SW 1271 (cell line): ENCODE measurements at places on chromosomes 6 and 20.

- no peak for DNase-seq
These were observed 392.4 kb downstream of the TAF4 start for GRCh38 chr20:61673152-61673847.

DNA sequence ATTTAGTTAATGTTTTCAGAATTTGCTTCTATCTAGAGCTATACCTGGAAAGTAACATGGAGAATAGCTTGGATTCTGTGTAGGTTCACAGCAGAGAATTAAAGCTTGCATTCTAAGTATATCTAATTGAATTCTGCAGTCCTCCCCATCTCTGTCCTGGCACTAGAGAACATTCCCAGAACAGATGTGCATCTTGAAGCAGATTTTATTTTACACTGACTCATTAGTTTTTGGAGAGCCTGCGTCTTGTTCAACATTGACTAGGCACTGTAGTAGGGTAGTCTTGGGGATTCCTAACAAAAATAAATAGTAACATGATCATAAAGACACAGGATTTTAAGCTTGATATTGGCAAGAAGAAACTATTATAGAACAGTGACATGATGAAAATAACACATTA is 36.2 kb upstream of the BAG2 start:
- no peak for DNase-seq

GRCh38 chr6:1437553-1438406 is 48.4 kb downstream of the FOXF2 start:
- DNase-seq = no peak

DNA sequence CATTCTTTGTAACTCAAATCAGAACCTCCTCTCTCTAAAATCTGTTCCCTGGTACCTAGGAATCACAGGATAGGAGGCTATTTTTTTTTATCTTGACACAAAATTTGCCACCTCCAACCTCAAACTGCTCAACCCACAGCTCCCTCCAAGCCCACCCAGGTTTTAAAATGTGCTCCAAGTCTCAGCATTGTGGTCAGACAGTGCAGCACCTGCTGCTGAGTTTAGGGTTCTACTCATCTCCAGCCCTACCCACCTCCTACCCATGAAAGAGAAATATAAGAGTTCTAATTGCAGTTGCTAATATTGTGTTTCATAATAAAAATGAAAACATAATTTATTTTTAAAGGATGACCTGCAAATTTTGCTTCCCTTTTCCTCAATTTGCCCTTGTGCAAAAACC is 496.5 kb downstream of the MAFB start:
- no peak for DNase-seq

GRCh38 chr6:147674099-147674498 is 165.6 kb downstream of the SAMD5 start:
- DNase-seq = no peak

DNA sequence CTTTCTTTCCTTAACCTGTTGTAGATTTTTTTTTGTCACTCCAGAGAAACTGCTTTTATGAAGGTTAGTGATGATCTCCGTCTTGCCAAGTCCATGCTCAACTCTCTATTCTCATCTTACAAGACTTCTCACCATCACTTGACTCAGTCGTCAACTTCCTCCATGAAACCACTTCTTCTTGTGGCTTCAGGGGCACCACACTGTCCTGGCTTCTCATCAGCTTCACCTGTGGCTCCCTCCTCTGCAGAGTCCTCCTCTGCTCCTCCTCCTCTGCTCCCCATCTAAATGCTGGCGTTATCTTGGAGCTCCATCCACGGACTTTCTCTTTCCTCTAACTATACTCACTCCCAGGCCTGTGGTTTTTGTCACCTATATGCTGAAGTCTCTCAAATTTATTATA is 187.5 kb downstream of the BACH2 start:
- DNase-seq = no peak

GRCh38 chr6:135086414-135086764 is 31.8 kb upstream of the HBS1L start:
- DNase-seq = no peak

DNA sequence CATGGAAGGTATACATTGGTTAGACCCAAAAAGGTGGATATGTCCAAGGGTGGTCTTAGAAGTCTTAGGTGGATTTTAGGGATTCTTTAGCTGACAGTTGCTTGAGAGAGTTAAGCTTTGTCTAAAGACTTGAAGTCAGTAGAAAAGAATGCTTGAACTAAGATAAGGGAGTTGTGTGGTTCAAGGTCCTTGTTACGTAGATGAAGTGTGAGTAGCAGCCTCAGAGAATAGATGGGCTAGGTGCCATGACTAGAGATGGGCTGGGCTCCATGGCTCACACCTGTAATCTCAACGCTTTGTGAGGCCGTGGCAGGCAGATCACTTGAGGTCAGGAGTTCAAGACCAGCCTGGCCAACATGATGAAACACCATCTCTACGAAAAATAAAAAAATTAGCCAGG is 1.7 kb downstream of the SHLD1 start:
- no peak for DNase-seq

- no peak for DNase-seq
These were observed 83.9 kb downstream of the ZDHHC14 start for GRCh38 chr6:157464653-157465535.

DNA sequence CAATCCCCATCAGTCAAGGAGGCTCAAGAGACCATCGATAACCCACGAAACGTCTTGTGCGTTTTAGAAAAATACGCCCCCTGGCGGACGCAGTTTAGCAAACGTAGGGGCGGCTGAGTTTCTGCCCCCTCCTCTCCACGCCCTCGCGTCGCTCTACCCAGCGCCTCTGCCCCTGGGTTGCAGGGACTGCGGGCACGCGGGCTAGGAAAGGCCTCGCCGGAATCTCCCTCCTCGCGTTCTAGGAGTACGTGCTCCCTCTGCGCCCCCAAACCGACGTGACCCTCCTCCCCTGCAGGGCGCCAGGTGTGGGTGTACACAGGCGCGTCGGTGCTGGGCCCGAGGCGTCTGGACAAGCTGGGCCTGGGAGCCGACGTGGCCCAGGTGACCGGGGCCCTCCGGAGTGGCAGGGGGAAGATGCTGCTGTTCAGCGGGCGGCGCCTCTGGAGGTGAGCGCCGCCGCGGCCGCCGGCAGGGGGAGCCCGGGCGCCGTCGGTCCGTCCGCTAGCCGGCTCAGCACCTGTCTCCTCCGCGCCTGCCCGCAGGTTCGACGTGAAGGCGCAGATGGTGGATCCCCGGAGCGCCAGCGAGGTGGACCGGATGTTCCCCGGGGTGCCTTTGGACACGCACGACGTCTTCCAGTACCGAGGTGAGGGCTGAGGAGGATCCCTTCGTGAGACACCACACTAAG is 5.3 kb downstream of the MMP9 start:
- peak; percentile 60 for DNase-seq
